ENCODE measurements at places on chromosomes 4 and X. TPM values are rescaled to one million over a fixed set of nuclear protein-coding genes. Genes with fewer than 3 reads are reported as not detected.

The ENAM gene
- 0.13 TPM for total RNA-seq

The ITIH6 gene
- total RNA-seq, result not detected

The RRH gene
- not detected for total RNA-seq

The DDX53 gene
- not detected for total RNA-seq

The FGB gene
- not detected for total RNA-seq

The NR0B1 gene
- 0.07 TPM for total RNA-seq

The PRKG2 gene
- 0.36 TPM for total RNA-seq
